ENCODE measurements at places on chromosomes 5 and 9.
A peak's percentile ranks its signal among the peaks of the same experiment; 100 is the strongest.

- no peak for DNase-seq
Observed at GRCh38 chr5:72383280-72383679, 63.1 kb downstream of the PTCD2 start.

DNA sequence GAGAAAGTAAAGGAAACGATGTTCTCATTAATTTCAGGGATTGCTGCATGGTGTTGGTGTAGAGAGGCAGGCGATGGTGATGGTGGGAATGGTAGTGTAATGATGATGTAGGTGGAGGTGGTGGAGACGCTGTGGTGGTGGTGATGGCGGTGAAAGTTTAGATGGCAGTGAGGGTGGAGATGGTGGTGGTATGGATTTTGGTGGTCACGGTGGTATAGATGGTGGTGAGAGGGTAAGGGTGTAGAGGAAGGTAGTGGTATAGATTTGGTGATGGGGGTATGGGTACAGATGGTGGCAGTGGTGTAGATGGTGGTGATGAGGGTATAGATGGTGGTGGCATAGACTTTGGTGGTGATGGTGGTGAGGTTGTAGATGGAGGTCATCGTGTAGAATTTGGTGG, 179.2 kb upstream of the OTULINL start:
- no peak for DNase-seq

- DNase-seq, result peak; percentile 75
Observed at GRCh38 chr5:150458802-150459557, 9.4 kb upstream of the RPS14 start.

- no peak for DNase-seq
Observed at GRCh38 chr9:89116064-89116804, 62.4 kb downstream of the SHC3 start.

DNA sequence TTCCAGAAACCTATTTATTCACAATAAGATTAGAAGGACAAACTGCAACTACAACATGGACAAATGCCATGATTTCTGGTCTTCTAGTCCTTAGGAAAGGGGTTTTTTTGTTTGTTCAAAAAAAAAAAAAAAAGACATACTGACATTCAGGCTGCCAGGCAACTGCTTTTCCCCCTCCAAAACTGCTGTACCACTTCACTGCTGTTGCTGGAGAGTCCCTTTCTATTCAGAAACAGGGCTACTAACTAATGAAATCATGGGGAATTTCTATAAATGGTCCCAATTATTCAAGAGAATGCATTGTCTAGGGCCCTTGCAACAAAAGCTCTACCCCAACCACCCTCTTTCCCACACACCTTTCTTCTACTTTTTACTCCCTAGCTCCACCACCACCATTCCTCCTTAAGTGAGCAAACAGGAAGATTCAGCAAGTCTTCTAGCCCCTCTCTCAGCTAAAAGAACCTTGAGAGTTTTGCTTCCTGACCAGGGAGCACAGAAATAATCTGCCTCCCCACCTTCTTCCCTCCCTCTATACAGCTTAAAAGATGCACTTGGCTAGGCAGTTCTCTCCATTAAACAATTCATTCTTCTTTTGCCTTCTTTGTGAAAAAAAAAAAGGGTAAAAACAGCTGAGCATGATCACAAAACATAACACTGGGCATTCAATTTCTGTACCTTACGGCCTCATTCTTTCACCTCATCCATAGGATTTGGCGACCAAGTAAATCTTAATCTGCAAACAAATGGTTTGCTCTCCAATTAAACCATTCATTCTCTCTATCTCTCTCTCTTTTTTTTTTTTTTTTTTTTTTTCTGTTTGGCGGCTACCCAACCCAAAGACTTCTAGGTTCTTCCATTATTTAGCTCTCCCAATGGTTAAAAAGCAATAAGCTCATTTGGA, 13.8 kb downstream of the ZNF608 start:
- DNase-seq, result no peak

DNA sequence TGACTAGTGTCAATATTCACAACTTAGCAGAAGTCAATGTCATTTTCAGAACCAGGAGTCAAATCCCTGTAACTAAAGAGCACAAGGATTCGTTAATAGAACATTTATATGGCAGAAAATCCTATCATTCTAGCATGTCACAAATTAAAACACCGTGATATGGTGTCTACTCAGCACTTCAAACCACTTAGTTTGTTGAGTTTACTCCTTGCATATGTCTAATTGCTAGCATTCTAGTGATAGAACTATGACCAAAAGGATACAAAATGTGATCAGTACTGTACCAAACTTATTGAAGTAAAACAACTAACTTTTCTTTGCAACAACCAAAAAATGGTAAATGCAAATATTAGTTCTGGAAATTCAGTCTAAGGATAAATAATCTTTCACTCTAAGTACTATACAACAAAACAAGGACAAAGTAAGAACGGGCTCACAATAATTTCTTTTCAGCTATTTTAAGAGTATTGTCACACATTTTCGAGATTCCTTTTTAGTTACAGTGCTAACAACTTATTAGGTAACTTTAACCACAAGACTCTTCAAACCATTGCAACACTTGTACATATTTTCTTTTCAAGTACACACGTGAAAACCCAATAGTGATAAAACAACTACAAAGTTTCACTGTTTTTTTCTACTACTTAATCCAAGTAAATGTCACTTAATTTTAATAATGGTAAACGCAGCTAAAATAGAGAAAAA, 845.2 kb upstream of the CDH10 start:
- DNase-seq, result no peak

DNA sequence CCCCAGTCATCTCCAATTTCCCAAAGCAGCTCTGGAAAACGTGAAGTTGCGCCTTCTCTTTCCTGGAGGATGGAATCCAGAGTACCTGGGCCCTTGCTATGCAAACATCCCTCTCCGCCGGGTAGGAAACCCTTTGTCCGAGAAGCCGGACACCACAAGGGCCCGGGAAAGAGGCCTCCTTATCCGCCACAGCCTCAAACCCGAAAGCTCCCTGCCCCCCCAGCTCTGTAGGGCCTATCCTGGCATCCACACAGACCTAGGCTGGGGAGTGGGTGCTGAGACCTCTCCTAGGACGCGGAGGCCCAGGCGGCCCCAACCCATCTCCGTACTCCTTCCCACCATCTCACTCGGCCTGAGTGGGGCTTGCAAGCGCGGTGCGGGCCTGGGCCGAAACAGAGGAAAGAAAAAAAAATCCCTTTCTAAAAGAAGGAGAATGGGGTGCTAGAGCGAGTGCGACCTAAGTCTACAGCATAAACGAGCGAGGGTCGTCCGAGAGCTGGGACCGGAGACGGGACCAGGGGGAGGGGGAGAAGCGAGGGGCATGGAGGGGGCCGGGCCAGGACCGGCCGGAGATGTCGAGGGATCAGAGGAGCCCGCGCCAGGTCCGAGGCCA, 624 bp downstream of the FBXW11 start:
- DNase-seq, result peak; percentile 42

DNA sequence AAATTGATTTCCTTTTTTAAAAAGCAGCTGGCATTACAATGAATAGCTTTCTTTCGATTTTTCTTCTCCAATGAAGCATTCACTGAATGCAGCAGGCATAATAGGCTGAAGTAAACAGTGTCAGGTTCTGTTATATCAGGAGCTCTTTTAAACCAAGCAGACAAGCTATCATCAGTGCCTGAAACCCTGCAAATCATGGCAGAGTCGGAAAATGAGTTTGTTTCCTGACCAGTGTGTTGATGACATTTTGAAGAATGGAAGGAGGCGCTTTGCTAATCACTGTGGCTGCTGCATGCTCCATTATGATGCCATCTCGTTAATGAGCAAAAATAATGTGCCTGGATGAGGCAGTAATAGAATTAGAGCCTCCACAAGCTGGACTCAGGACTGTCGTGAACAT, 284.5 kb downstream of the ZNF608 start:
- no peak for DNase-seq

- no peak for DNase-seq
Observed at GRCh38 chr5:170286386-170286925, 11.1 kb downstream of the LCP2 start.

DNA sequence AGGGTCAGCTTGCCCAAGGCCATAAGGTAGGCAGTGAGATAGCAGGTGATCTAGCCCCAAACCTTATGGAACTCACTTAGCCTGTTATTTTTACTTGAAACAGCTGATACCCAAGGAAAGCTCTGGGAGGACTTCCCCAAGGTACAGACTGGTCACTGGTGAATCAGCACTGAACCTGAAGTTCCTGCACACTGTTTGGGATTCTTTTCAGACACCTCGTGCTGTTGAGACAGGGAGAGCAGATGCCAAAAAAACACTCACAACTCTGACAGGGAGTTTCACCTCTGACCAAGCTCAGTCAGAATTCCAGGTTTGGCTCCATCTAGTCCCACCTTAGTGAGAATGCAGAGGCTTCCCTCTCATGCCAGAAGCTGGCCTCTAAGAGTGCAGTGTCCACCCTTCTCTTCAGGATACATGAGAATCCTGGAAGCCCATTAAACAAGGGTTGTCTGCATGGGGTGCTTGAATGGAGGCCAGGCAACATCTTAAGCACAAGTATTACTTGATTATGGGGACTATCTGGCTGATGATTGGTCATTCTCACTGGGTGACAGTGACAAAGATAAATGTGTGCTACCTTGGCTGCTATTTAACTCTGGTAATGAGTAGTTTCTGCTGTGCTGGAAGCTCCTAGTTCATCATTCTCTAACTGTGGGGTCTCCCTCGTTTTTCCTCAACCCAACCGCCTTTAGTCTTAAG, 122.8 kb upstream of the SLIT3 start:
- DNase-seq, result no peak

- DNase-seq, result no peak
Observed at GRCh38 chr5:135827965-135828781, 6.3 kb upstream of the SLC25A48 start.

DNA sequence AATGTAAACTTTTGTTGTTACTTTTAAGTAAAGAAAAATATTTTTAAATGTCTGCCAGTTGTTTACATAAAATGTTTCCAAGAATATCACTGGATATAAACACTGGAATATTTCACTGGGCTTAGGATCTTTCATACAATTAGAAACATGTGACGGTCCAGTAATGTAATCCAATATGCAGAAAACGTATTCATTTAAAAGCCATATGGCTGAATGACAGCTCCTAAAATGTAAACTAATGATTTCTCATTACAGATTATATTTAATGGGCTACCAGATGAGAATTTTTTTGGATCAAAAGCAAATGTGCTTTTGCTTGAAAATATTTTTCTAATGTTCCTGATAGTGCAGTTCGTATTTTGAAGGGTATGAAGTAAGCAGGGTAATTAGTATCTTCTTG, 124.3 kb downstream of the TTC39B start:
- DNase-seq, result no peak

GRCh38 chr5:88094403-88094802, 174.2 kb downstream of the TMEM161B start:
- no peak for DNase-seq

DNA sequence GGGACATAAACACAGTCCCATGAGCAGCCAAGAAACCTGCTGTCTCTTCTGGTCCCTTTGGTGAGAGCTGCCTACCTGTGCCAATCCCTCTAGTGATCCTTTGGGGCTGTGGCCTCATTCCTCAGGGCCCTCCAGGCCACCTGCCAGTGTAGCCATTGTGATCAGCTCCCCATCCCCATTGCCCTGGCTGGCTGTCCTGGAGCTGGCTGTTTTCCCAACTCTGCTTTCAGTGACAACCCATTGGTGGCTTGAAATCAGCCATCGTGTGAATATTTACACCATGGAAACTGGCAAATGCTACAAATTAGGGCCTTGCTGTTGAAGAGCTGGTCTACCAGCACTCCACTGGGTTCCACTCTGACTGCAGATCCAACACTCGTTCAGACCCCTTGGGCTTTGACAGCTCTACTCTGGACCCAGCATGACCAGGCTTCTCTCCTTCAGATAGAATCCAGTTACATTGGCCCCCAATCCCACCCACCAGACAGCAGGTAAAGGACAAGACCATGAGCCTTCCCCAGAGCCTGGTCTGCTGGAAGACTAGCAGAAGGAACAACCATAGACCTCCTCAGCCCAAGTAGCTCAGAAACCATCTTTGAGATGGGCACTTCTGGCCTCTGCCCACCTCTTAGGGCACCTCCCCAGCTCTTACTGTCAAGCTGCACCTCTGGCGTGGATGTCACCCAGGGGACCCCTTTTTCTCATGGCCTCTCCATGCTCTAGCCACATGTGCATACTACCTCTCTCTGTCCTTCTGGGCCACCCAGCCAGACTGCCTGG, 69.2 kb upstream of the NEK6 start:
- DNase-seq, result no peak

DNA sequence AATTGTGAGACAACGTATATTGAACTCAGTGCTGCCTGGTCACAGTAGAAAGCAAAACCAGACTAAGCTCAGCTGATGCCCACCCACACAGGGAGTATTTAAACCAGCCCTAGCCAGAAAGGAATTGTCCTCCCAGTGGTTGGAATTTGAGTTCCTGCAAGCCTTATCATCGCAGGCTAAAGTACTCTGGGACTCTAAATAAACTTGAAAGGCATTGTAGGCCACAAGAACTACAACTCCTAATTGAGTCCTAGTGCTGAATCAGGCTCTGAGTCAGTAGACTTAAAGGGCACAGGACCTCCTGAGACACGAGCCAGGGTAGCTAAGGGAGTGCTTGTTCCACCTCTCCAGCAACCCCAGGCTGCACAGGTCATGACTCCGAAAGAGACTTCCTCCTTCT, 171.4 kb downstream of the MCTP1 start:
- DNase-seq, result no peak

DNA sequence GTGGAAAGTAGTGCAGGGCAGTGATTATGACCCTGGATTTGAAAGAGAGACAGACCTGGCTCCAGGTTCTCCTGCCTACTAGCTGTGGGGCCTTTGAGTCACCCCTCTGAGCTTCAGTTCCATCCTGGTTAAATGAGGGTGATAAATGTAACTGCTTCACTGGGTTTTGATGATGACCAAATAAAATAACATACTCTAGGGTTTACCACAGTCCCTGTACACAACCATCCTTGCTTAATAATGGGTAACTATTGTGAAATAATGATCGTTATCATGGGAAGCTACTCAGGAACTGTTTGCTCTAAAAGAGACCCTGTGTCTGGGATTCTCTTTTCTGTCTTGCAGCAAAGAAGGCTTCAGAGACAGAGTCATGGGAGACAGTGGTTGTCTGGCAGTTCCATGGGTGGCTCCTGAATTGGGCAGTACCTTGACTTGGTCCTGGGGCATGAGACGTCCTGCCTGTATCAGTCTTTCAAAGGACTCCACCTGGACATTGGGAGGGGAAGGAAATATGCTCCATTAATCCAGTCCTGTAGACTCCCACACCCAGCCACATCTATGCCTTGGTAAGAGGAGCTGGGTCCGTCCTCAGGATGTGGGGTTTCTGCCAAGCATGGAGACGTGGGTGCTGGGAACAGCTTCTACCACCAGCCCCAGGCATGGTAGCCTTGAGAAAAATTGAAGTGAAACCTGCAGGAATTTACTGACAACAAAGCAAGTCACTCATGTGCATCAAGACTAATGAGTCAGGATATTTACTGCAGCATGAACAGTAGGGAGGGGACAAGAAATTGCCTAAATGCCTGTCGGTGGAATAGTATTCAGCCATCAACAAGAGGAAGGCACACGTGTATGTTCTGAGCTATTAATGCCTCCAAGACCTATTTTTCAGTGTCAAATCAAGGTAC, 23.4 kb downstream of the AKNA start:
- DNase-seq, result peak; percentile 13

Data from NK-92 treated with Interleukin-12 subunit alpha and Interleukin-12 subunit beta, amount 100 ng/mL, for 24 hours (cell line).